Esophagus squamous epithelium (tissue), 5 donors: ENCODE measurements at places on chromosomes 6 and 20. TPM values are rescaled to one million over a fixed set of nuclear protein-coding genes. Genes with fewer than 3 reads are reported as not detected.

The SLA2 gene
- total RNA-seq, result 1.9 TPM

DNA sequence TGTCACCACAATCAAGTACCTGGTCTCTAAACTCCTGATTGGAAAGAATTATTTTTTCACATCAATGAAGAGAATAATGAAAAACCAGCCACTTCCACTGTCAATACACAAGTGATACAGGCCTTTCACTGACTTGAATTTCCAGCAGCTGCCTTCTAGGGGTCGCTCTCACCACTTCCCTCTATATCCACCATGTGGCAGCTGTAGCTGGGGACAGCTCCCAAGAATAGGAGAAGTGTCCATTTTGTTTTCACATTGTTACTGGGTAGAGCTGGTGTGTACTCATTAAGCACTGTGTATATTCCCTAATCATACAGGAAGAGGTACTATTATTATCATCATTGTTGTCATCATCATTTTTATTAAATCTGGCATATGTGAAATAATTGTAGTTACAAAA, 438.4 kb upstream of the SPTLC3 start:
- H3K36me3 ChIP-seq, result no peaks in the 10 kb centered on the region
- H3K4me1 ChIP-seq, result no peaks in the 10 kb centered on the region
- no peak overlapping the region for H3K4me3 ChIP-seq
- no peak overlapping the region for H3K27ac ChIP-seq
- H3K27me3 ChIP-seq, result no peaks in the 10 kb centered on the region
- no peak for DNase-seq

DNA sequence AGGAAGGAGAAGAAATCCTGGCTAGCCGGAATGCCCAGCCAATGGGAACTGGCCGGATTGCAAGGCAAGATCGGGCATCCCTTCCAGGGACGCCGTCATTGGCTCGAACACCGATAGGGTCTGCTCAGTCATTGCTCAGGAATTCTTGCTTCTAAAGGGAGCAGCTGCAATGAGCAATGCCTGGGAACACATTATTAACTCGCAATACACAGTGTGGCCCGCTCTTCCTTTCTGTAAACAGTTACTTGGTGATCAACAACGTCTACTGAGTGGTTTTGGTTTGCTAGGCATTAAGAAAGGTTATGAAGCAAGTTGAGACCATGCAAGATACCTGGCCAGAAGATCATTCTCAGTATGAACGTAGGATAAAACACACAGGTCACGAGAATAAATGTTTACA, 165.4 kb upstream of the CITED2 start:
- no peak overlapping the region for H3K4me3 ChIP-seq
- no peaks in the 10 kb centered on the region for H3K27me3 ChIP-seq
- H3K36me3 ChIP-seq, result no peaks in the 10 kb centered on the region
- DNase-seq, result no peak

DNA sequence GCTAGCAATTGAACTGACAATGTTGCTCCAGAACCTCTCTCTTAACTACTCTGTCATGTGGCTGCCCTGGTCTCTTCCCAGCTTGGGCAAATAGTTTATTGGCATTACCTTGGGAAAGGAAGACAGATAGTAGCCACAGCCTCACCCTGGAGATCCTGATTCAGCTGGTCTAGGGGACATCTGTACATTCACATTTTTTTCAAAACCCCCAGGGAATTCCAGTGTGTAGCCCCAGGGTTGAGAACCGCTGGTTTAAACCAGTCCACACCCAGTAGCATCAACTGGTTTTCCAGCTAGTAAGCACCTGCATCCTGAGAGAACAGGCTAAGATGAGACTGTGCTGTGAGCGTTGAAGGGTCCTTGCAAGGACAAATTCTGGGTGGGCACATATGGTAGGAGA, 9.6 kb downstream of the SCUBE3 start:
- DNase-seq, result no peak
- H3K36me3 ChIP-seq, result no peaks in the 10 kb centered on the region
- no peaks in the 10 kb centered on the region for H3K27me3 ChIP-seq
- no peaks in the 10 kb centered on the region for H3K4me1 ChIP-seq
- H3K27ac ChIP-seq, result no peak overlapping the region

DNA sequence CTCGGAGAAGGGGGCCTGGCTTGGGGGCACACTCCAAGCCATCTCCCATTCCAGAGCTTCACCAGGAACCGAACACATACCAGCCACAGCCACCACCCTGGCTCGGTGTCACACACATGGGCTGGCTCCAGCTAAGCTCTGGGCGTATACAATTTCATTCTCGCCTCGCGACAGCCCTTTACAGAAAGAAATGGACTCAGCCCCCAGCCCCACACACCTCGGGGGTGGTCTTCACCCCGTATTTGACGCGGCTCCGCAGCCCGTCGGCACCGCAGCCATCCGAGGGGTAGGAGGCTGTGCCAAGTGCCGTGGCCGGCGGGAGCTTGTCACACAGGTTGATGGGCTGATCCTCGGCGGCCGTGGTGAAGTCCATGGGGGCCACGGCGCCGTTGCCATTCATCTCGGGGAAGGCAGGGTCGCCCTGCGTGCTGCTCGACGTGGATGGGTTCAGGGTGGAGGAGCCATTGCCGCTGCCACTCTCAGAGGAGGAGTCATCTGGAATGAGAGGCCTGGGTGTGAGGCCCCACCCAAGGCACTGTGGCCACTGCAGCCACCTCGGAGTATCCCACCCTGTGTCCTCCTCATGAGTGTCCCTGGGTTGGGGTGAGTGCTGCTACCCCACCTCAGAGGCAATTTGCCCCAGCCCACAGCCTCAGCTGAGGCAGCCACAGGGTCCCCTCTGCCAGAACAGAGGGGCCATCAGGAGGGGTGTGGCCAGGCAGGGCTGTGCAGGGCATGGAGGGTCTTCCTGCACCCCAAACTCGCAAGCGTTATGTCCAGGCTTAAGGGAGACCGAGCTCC, 98.0 kb downstream of the ASXL1 start:
- H3K27me3 ChIP-seq, result no peaks in the 10 kb centered on the region
- no peak overlapping the region for H3K4me3 ChIP-seq
- no peak overlapping the region for H3K27ac ChIP-seq
- DNase-seq, result no peak
- peaks cover 10% of the 10 kb centered on the region for H3K4me1 ChIP-seq

- H3K4me1 ChIP-seq, result no peaks in the 10 kb centered on the region
- no peak for DNase-seq
- no peak overlapping the region for H3K4me3 ChIP-seq
- no peak overlapping the region for H3K27ac ChIP-seq
Observed at GRCh38 chr6:36252005-36252404, 17.9 kb upstream of the PNPLA1 start.

- H3K4me3 ChIP-seq, result no peak overlapping the region
- H3K4me1 ChIP-seq, result peaks cover 15% of the 10 kb centered on the region
- no peaks in the 10 kb centered on the region for H3K36me3 ChIP-seq
- no peak overlapping the region for H3K27ac ChIP-seq
Observed at GRCh38 chr6:1869308-1869707, 259.6 kb downstream of the FOXC1 start.

- peak overlapping the region; percentile 38 for H3K27ac ChIP-seq
- H3K4me3 ChIP-seq, result peak overlapping the region; percentile 2
- H3K36me3 ChIP-seq, result no peaks in the 10 kb centered on the region
- H3K4me1 ChIP-seq, result peaks cover 81% of the 10 kb centered on the region
Observed at GRCh38 chr20:62603021-62603906, 39.0 kb upstream of the SLCO4A1 start.

GRCh38 chr20:59325142-59325523, 24.7 kb downstream of the EDN3 start:
- H3K27me3 ChIP-seq, result peaks cover 4% of the 10 kb centered on the region
- no peak for DNase-seq
- no peaks in the 10 kb centered on the region for H3K4me1 ChIP-seq
- no peak overlapping the region for H3K4me3 ChIP-seq
- no peak overlapping the region for H3K27ac ChIP-seq

DNA sequence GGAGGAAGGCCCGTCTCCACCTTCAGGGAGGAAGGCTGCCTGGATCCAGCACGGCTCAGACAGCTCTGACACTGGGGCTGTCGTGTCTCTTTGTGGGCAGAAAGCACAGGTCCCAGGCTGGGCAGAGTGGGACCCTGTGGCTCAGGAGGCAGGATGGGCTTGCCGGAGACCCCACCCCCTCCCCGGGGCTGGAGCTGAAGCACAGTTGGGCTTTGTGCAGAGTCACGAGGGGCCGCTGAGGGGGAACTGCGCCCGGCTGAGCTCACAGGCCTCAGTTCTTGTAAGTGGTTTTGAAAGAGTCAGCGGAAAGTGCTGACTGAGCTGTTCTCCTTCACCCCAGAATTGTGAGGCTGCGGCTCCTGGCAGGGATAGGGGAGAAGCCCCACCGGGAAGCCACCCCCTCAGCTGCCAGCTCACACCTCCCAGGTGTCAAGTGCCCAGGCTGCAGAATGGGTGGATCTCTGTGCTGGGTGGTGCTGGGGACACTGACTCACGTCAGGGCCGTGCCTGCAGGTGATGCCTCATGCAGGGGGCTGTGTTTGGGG, 145.5 kb upstream of the RNF24 start:
- DNase-seq, result no peak
- H3K27ac ChIP-seq, result peak overlapping the region; percentile 25
- H3K36me3 ChIP-seq, result no peaks in the 10 kb centered on the region
- no peak overlapping the region for H3K4me3 ChIP-seq

DNA sequence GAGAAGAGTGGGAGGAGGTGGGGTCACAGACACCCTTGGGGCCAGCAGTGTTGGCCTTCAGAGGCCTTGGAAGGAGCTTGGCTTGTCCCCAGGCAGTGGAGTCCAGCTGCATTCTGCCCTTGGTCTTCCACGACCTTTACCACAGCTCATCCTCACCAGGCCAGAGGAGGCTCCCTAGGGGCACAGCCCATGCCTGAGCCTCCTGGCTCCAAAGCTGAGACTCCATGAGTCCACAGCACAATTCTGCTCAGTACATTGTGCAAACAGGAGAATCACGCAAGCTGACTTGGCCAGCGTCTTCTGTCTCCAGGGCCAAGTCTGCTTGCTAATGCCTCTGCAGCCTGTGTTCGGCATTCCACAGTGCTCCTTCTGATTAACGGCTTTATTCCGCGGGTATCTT, 337.2 kb downstream of the SMOC2 start:
- H3K4me3 ChIP-seq, result no peak overlapping the region
- no peak for DNase-seq
- H3K27me3 ChIP-seq, result no peaks in the 10 kb centered on the region
- H3K36me3 ChIP-seq, result no peaks in the 10 kb centered on the region

DNA sequence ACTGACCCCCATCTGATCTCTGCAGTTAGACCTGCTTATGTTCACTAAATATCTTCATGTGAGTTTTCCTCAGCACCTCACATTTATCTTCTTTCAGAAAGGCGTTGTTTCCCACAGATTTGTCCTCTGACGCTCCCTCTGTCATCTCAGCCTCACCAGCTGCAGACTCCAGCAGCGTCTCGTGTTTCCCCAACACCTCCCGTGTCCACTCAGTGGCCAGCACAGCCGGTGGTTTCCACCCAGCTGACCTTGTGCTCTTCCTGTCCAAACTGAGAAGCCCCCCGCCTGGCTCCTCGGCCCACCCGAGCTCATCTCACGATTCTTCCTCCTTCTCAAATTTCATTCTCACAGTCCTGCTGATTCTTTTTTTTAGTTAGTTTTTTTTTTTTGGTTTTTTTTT, 12.5 kb downstream of the ERMARD start:
- no peak overlapping the region for H3K27ac ChIP-seq
- no peak overlapping the region for H3K4me3 ChIP-seq
- DNase-seq, result no peak

DNA sequence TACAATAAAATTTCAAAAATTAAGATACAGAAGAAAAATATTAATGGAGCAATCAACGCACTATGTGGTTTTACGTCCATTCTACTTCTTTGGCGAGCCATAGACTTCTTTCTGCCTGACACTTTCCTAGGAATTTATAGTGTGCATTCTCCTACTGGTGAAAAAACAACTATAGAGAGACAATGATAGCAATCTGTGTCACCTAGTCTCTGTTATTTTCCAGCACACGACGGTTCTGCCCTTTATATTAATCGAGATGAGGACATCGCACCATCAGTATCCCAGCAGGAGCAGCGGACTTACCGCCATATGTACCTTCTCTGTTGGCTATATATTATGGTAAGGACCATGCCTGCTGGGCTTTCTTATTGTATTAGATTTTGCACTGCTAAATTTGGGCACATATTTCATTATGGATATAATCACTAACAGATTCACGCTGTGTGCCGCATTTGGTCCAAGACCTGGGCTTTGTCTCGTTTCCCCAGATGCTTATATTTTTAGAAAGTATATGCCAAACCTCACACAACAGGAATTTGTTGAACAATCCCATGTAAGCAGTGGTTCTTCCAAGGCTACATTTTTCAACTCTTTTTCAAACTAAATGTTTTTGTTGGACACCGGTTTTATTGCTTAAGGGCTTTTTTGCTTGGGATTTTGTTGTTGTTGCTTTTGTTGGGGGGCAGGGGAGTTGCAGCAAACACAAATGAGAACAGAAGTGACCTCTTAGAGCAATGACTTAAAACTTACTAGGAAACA, 166.4 kb downstream of the ADAT2 start:
- H3K4me3 ChIP-seq, result no peak overlapping the region
- H3K36me3 ChIP-seq, result no peaks in the 10 kb centered on the region
- no peaks in the 10 kb centered on the region for H3K4me1 ChIP-seq
